ENCODE measurements at places on chromosomes 3 and 15. TPM values are rescaled to one million over a fixed set of nuclear protein-coding genes. Genes with fewer than 3 reads are reported as not detected.

ACP3 gene
- total RNA-seq: 1.1 TPM

CAMP gene
- total RNA-seq: not detected

OR5K2 gene
- not detected for total RNA-seq

CYP1A1 gene
- total RNA-seq: 0.45 TPM

MAPK6 gene
- total RNA-seq: 17.9 TPM

USP4 gene
- total RNA-seq: 37.3 TPM

FILIP1L gene
- 28.6 TPM for total RNA-seq

MAP1A gene
- 13.0 TPM for total RNA-seq

RBP2 gene
- not detected for total RNA-seq

GP5 gene
- total RNA-seq: not detected

CCRL2 gene
- total RNA-seq: 1.4 TPM

UBE3A gene
- 103 TPM for total RNA-seq

ATP11B gene
- 32.3 TPM for total RNA-seq

GRK7 gene
- not detected for total RNA-seq

TP63 gene
- total RNA-seq: 0.20 TPM

LNP1 gene
- total RNA-seq: 2.8 TPM

Measured in left ventricle myocardium superior (tissue), 1 donor.